ENCODE measurements at places on chromosomes 3 and 15.

- ATAC-seq = no peak
These were observed 720.1 kb downstream of the GBE1 start for GRCh38 chr3:81041331-81041730.

- peak; percentile 98 for ATAC-seq
These were observed 636.1 kb downstream of the MAGI1 start for GRCh38 chr3:65402597-65402996.

GRCh38 chr15:93152951-93153350 lies 63.9 kb upstream of the RGMA start:
- no peak for ATAC-seq

DNA sequence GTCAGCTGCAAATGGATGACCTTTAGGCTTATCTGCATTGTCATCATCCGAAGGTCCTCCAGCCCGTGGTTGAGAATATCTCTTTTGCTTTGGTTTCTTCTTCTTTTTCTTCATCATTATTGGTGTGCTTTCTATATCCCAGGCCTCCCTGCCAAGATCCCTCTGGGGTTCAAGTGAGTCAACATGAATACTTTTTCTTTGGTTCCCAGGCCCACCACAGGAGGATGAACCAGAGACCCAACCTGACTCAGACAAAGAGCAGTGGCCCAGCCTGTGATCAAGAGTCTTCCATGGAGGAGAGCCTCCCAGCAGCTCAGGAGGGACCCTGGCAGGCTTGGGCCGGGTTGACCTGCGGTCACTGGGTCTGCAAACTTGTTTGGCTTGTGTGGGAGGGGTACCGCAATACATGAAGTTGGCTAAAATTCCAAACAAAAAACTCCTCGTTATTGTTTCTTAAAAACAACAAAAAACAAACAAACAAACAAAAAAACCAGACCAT lies 104.2 kb downstream of the MAP4 start:
- no peak for ATAC-seq

DNA sequence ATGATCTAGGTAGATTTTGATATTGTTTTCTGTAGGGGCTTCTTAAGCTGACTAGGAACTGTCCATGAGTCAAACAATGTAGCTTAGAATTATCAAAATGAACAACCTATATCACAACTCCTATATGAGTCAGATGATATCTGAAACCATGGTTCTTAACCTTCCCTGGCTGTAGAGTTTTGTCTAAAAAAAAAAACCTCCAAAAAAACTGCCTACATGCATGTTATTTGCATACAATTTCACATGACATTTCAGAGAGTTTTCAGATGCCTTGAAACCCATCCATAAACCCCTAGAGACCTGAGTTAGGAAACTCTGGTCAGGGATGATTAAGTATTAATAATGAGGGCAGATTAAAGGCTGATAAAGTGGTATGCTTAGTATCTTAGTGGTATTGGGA lies 157.0 kb downstream of the CHST2 start:
- ATAC-seq = no peak

- no peak for ATAC-seq
These were observed 70.7 kb upstream of the DPH6 start for GRCh38 chr15:35616498-35617271.

GRCh38 chr3:149315694-149316093 lies 17.7 kb downstream of the TM4SF18 start:
- peak; percentile 32 for ATAC-seq

GRCh38 chr3:88410259-88410658 lies 260.5 kb downstream of the C3orf38 start:
- ATAC-seq = no peak

DNA sequence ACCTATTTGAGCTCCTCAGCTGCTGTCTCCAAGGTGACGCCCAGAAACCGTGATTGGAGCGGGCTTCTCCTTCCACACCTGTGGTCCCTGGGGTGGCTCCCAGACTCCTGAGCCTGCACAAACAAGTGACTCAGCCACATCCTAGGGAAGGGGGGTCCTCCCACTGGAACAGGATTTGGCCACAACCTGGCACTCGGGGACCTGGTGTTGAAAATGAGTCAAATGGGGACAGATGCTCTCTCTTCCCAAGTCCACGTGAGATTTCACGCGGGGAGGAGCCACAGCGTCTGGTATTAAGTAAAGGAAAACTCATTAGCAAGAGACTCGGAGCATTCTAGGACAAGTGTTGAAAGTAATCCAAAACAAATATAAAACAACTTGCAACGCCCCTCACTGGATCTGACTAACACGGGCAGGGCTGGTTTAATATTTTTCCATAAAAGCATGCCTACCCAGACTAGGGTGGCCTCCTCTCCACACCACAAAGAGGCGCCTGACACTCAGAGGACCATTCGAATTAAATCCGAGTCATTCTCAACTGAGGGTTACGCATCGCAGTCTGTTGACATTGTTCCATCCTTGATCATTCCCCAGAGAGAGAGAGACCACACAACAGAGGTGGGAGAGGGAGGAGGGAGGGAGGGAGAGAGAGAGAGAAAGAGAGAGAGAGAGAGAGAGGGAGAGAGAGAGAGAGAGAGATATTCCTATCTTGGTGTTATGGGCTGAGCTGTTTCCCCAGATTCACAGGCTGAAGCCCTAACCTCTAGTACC lies 74.4 kb downstream of the MGLL start:
- peak; percentile 17 for ATAC-seq

- no peak for ATAC-seq
These were observed 549.5 kb downstream of the DIPK2A start for GRCh38 chr3:144521131-144521530.

GRCh38 chr3:167394003-167394402 lies 13.9 kb upstream of the ZBBX start:
- no peak for ATAC-seq

GRCh38 chr15:73176598-73176997 lies 124.3 kb downstream of the NEO1 start:
- no peak for ATAC-seq

DNA sequence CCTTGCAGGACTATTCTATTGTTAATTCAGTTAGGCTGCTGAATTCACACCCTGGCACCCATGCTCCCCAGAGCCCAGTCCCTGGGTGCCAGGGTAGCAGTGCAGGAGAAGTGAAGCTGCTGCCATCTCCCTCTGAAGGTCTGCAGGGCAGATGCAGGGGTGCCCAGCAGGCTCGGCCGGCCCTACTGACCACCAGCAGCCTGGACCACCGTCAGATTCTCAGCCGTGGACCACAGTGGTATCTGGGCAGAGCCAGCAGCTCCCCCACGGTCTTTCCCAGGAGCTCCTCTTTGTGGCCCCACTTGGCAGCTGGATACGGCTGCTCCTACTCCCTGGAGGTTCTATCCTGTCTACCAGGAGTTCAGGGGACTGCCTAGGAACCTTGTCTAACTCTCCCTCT lies 46.8 kb downstream of the ALDH1L1 start:
- no peak for ATAC-seq

DNA sequence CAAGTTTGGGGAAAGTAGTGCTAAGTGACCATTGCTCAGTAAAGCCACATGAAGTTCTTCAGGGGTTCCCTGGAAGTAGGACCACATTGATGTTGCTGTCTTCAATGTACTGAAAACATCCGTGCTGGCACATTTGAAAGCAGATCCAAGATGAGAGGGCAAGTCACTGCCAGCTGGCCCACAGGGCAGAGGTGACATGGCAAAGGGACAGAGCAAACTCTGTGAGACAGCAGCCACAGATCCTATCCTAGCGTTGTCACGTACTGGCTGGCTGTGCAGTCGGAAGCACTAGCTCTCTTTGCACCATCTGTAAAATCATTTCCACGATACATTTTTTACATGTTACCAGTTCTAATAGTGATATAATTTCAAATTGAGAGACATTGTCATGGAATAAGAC lies 13.8 kb downstream of the MUC13 start:
- ATAC-seq = no peak

DNA sequence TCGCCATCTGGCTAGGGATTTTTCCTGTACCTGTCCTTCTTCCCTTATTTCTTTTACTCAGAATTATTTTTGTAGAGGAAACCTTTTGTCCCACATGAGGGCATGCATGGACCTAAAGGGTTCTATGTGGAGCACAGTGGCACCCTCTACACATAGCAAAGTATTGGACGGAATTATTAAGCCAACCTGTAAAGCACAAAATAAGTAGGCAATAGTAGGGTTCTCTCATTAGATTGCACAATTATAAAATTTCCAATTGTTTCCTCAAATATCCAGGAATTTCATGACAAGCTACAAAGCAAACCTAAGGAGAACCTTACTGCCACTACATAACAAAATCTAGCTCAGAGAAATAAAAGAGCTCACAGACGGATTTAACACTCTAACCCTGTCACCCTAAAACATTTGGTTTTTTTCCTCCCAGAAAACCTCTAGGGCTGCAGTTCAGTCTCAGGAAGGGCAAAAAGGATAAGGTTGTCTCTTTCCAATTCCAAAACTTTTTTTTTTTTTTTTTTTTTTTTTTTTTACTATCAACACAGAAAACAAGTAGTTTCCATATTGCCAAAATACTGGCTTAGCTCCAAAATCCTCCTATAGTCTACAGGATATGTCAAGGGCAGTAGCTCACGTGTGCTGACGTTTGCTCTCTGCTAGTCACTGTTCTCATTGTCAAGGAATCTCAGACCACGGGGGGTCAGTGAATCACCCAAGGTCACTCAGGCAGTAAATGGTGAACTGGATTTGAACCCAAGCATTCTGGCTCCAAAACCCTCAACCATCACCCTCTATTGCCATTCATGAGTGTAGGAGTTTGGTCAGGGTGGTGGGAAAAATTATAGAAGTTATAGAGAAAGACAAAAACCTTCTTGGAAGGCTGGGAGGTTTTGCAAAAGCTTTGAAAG lies 52.3 kb downstream of the NCEH1 start:
- ATAC-seq = peak; percentile 91

DNA sequence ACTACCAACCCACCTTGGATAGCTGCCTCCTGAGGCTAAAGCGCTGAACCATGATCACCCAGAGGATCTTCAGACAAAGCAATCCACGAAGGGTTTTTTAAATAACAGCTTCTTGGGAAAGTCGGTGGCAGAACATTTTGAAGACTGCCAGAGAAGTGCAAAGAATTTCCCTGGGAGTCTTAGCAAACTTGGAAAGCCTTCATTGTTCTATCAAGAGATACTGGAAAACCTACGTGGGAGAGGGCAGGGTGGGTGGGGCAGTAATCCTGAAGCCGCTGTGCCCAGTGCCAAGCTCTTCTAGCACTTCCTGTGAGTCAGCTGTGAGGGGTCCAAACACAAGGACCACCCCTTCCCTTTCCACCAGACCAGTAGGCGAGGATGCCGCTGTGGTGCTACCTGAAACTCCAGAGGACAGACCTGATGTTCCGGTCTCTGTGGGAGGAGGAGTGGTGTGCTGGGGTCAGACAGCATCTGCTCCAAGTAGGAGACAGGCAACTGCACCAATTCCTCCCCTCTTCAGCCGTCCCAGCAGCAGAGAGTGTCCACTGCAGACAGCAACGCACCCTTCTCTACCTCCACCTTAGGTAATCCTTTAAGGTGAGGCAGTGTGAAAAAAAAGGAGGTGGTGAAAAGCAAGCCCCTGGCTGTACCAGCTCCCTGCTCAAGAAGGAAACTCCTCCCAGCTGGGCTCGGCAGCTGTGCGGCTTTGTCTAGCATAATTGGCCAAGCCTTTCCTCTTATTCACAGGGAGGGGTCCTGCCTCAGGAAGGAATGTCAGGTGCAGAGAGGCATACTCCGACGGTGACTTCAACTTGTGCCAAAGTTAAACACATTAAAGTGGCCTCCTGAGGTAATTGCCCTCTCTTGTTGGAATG lies 99.0 kb downstream of the TMCC1 start:
- ATAC-seq = peak; percentile 63

GRCh38 chr3:10137178-10137577 lies 4.4 kb upstream of the VHL start:
- no peak for ATAC-seq

- ATAC-seq = no peak
These were observed 298.5 kb downstream of the RPLP1 start for GRCh38 chr15:69751147-69751546.

DNA sequence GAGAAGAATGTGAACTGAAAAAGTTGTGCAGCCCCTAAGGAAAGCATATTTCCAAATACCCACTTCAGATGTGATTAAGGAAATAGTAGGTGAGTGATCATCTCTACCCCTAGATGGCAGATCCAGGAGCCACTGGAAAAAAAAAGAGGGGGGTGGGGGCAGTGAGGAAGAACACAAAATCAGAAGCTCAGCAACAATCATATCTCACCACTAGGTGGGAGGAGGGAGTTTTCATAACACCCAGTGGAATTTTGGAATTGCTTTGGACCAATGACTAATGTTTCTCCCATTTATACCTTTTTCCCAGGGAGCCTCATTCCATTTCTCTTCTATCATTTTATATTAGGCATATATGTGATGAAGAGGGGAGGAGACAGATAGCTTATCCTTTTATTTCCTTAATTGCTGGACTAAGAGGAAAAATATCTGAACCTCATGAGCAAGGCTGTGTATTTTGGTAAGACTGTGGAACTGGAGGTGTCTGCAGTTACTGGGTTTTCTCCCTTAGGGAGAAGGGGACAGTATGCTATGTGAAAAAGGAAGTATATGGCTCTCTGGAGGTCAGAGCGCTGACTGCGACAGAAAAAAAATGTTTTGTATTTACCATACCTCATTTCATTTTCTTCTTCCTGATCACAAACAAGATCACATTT lies 363.4 kb downstream of the GAP43 start:
- ATAC-seq = no peak

DNA sequence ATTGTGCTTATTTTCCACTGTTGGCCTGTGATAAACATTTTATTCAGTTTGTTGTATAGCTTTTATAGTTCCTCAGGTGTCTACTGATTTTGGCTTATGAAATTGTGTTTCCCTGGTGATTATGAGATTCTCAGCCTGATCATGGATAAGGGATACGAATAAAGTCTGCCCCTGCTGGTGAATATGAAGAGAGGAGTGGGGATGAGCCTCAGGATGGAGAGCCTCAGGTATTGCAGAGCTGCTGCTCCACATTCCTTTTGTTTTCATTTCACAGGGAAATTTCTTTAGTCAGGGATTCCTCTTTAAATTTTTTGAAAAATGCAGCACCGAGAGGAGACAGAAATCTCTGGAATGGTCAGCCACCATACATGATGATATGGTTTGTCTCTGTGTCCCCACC lies 14.7 kb upstream of the RAB6B start:
- peak; percentile 53 for ATAC-seq

DNA sequence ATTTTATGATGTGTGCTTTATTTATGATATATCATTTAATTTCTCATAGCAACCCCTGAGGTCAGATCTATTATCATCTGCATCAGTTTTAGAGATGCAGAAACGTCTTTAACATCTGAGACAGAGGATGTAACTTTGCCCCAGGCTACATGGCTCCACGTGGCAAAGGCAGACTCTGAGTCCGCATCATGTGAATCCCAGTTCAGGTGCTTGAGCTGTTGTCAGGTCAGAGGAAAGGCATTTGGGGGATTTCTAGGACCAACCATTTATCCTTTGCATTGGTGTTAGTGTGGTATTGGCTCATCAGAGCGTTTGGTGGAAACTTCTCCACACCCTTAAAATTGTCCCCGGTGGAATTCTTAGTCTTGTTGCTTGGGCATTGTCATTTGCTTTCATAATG lies 10.8 kb downstream of the CACNA2D3 start:
- ATAC-seq = no peak

Measured in SK-N-SH treated with all-trans-retinoic acid at 6 μM for 48 hours (cell line).